Stimulated activated CD4-positive, alpha-beta T cell treated with anti-CD3 and anti-CD28 coated beads, Interleukin-12 subunit alpha, Interleukin-12 subunit beta, amount 100 ng/mL, for 48 hours (primary cell): ENCODE measurements at places on chromosomes 4 and X.

GRCh38 chrX:9555354-9555753, 90.5 kb downstream of the TBL1X start:
- no peak for DNase-seq

GRCh38 chr4:71586087-71586763, 197.7 kb downstream of the GC start:
- DNase-seq: no peak

- DNase-seq: no peak
Measured at GRCh38 chr4:101885574-101885973, 95.0 kb downstream of the BANK1 start.

DNA sequence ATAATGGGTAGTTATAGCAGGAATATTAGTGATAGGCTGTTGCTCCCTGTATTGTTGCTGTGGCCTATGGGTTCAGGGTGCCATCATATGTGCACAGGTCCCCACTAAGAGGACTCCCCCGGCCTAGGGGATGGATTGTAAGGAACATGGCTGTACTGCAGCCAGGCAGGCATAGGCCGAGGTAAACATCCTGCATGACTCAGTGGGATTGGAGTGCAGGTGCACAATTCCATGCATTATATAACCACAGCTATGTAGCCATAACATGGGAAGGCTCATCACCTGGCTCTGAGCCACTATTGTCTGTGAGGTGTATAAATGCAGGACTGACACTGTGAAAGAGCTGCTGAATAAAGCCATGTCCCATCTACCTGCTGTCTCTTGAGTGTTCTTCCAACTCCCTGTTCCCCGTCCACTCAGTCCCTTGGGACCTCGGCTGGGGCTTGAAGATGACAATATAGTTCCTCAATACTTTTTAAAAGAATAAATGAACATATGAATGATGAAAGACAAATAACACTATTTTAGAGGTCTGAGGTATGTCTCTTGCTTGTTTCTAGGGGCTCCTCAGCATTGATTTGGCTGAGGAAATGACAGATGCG, 425.2 kb downstream of the IDS start:
- DNase-seq: no peak

DNA sequence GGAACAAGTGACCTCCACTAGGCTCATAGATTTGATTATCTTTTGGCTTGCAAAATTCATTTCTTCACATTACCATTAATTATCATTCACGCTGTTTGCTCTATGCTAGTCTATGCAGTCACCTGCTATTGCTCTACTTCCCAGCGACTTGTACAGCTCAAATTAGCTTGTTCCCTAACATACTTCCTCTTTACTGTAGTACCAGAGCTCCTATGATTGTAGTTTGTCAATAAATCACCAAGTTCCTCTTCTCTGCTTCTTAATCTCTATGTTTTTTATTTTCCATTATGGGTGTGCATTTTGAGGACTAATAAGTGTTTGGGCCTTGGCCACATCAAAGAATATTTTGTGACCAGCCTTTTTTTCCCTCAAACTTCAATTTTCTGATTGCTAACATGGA, 6.2 kb upstream of the GSPT2 start:
- DNase-seq: no peak

DNA sequence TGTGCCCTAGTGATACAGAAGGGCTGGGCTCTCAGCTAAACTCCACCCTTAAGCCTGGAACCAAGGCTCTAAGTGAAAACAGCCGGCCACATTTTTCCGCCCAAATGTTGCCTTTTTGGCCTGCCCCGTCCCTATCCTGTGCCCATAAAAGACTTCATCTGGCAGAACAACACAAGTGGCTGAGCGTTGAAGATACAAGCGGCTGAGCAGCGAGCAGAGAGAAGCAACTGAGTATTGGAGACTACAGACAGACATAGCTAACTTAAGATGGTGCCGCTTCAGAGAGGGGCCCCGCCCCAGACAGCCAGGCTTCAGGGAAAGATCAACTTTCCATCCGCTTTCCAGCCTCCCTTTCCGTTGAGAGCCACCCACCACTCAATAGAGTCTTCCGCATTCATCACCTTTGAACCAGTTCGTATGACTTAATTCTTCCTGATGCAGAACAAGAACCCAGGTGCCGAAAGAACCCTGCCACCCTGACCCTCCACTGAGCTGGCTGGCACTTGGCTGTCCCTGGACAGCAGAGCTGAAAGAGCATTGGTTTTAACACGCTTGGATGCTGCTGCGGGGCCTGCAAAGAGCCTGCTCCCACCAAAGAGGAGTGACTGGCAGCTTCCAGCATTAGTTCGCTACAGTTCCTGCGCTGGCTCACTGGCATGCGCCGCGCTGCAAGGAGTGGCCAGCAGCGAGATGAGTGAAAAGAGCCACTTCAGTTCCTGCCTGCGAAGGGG, 853.2 kb upstream of the INTU start:
- DNase-seq: no peak

DNA sequence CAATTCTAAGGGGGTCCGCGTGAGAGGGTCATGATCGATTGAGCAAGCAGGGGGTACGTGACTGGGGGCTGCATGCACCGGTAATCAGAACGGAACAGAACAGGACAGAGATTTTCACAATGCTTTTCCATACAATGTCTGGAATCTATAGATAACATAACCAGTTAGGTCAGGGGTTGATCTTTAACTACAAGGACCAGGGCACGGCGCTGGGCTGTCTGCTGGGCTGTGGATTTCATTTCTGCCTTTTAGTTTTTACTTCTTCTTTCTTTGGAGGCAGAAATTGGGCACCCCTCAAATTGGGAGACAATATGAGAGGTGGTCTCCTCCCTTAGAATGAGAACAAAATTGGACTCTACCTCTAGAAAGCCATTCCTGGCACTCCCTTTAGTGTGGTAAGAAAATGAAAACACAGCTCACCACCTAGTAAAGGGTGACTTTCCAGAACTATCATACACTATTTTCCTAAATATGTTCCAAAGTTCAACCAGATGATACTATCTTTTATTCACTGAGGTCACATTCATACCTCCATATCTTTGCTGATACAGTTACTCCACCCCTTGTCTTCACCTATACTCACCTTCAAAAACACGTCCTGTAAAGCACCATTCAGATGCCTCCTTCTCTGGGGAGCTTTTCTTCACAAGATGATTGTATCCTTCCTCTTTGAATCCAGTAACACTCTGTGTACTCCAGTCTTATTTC, 1058.3 kb upstream of the SLIT2 start:
- no peak for DNase-seq

DNA sequence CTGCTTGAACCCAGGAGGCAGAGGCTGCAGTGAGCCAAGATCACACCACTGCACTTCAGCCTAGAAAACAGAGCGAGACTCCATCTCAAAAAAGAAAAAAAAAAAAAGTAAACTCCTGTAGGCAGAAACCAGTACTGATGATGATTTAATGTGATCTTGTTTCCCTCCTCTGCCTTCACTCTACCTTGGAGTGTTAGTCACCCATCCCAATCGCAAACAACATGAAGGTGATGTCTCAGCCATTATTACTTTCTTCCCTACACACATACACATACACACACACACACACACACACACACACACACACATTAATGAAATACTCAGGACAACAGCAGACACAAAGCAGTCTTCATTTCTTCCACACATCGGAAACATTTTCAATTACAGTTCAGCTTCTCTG, 15.6 kb downstream of the XKRX start:
- no peak for DNase-seq

DNA sequence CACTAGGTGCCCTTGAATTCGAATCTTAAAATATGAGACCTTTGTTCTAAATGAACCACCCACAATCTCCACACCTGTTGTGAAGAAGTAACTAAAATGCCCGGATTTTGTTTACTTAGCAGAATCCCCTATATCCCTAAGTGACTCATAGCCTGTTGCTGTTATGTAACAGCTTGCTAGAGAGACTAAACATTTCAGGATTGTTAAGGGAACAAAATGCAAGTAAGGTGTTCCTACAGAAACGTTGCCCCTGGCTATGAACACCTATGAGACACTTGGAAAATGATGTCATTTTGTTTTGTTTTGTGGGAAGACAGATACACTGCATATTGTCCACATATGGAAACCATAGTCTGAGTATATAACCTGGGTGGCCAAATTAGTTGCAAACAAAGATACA, 24.2 kb upstream of the MXRA5 start:
- no peak for DNase-seq

GRCh38 chr4:178480105-178480504, 1037.9 kb upstream of the AGA start:
- DNase-seq: no peak

- DNase-seq: no peak
Measured at GRCh38 chrX:476724-477075, 90.0 kb upstream of the PPP2R3B start.

GRCh38 chr4:73985528-73985852, 2.5 kb downstream of the PPBP start:
- no peak for DNase-seq

GRCh38 chrX:50942471-50942870, 31.9 kb downstream of the BMP15 start:
- DNase-seq: no peak

DNA sequence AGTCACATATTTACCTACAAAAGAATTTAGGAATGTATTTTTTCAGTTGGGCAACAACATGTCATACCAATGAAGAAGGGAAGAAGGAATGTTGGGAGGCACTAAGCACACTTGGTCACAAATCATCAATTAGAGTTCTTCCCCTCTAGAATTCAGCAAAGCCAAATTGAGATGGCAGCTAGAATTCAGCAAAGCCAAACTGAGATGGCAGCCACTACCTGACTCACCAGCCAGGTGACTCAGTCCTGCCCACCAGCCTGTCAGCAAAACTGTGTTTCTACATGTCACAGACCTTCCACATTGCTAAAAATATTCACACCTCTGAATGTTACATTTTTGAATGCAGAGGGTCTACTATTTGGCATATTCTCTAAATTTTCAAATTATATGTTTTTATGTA, 63.2 kb upstream of the NOCT start:
- DNase-seq: peak; percentile 13

GRCh38 chr4:3858046-3858730, 92.0 kb downstream of the ADRA2C start:
- no peak for DNase-seq

DNA sequence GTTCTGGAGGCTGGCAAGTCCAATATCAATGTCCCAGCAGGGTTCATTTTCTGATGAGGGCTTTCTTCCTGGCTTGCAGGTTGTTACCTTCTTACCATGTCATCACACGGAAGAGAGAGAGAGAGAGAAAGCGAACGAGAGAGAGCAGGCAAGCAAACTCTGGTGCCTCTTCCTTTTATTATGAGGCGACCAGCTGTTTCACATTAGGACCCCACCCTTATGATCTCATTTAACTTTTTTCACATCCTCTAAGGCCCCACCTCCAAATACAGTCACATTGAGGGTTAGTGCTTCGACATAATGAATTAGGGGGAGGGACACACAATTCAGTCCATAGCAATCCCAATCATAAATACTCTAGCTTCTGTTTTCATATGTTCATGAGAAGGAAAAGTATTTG, 10.6 kb upstream of the GPR174 start:
- DNase-seq: no peak

- no peak for DNase-seq
Measured at GRCh38 chr4:86972997-86973396, 38.2 kb downstream of the AFF1 start.

DNA sequence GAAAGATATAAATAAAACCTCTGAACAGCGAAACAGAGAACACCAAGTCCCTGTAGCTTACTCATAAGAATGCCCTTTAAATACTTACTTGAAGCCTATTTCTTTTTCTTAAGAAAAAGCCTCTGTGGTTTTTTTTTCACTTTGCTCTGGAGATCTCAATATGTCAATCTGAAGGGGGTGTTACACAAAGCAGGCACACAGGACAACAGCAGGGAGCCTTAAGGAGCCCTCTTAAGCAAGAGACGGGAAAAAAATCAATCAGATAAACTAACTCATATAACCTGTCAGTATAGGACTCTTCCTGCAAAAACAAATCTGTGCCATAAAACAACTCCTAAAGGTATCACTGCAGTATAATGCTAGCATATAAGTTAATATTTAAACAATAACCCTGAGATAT, 611.1 kb upstream of the ATOH1 start:
- no peak for DNase-seq

- no peak for DNase-seq
Measured at GRCh38 chrX:30935985-30936384, 46.9 kb upstream of the TAB3 start.
